Activated CD4-positive, alpha-beta T cell treated with anti-CD3 and anti-CD28 coated beads, Interleukin-2, amount 10 ng/mL, durations not matched to agents 24 days and 14 days (primary cell): ENCODE measurements at places on chromosomes 11 and 22.

DNA sequence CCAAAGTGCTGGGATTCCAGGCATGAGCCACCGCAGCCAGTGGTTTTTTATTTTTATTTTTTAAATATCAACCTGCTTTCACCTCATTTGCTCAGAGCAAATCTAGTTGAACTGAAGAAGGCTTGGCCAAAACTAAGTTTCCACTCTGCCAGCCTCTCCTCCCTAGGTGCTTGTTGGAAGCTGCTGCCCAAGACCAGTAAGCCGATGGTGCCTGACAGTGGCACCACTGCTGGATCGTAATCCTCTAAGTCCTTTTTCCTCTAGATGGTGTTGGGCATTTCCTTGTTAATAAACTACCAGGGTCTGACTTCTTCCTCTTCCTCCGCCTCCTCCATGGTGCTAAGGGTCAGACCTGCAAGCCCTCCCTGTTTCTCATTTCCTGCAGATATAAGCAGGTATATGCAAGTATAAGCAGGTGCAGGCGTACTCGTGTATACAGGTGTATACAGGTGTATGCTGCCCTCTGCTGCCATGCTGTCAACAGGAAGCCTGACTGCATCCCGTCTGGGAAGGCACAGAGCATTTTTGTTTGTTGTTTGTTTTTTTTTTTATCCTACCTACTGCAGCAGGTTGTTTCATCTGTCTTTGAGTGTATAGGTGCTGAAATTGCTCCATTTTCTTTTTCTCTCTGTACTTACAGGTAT, 1.6 kb downstream of the NADSYN1 start:
- DNase-seq = peak; percentile 68

- DNase-seq = no peak
Observed at GRCh38 chr22:30825711-30826505, 131.2 kb downstream of the OSBP2 start.

DNA sequence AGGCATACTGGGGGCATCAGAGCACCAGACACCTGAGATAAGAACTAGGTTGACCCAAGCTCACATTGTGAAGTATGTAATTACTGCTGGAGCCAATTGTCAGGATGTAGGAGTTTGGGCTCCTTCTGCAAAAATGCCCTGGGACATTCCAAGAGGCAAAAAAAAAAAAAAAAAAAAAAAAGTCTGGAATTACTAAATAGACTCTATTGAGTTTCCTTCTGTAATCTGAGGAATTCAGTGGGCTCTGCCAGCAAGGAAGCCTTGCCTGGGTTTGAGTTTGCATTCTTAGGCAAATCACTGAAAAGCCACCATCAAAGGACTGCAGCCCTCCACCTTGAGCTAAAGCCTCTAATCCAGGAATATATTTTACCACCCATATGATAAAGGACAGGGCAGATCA, 8.0 kb upstream of the CAVIN3 start:
- no peak for DNase-seq

DNA sequence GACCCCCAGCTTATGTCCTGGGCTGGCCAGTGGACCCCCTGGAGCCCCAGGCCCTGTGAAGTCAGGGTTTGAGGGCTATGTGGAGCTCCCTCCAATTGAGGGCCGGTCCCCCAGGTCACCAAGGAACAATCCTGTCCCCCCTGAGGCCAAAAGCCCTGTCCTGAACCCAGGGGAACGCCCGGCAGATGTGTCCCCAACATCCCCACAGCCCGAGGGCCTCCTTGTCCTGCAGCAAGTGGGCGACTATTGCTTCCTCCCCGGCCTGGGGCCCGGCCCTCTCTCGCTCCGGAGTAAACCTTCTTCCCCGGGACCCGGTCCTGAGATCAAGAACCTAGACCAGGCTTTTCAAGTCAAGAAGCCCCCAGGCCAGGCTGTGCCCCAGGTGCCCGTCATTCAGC, 24.6 kb downstream of the CSF2RB start:
- DNase-seq = no peak

DNA sequence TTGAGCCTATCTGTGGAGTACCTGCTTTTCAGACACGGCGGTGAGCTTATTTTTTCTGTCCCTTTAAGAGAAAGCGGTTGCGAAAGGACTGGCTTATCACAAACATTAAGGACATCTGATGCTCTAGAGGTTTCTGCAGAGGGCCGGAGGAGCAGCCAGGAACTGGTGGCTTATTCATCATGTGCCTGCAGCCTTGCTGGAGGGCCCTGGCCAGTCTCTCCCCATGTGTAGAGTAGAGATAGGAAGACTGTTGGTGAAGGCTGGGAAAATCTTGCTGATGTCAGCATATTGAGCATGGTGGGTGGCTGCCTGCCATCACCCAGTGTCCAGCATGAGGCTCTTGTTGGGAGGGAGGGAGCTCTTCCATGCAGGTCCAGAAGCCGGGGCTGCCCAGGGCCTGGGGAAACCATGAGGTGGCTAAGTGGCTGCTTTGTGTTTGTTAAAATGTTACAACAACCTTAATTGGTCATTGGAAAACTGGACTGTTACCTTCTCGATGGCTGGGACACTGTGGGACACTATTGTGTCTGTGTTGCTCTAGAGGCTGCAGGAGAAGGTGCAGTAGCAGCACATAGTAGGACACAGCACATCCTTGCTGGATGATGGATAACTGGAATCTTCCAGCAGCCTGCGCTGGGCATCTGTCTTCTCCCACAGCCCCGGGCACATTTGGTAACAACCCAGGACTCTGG, 54.3 kb downstream of the TSPAN18 start:
- DNase-seq = no peak

GRCh38 chr11:16924826-16925560, 89.2 kb downstream of the PLEKHA7 start:
- no peak for DNase-seq

DNA sequence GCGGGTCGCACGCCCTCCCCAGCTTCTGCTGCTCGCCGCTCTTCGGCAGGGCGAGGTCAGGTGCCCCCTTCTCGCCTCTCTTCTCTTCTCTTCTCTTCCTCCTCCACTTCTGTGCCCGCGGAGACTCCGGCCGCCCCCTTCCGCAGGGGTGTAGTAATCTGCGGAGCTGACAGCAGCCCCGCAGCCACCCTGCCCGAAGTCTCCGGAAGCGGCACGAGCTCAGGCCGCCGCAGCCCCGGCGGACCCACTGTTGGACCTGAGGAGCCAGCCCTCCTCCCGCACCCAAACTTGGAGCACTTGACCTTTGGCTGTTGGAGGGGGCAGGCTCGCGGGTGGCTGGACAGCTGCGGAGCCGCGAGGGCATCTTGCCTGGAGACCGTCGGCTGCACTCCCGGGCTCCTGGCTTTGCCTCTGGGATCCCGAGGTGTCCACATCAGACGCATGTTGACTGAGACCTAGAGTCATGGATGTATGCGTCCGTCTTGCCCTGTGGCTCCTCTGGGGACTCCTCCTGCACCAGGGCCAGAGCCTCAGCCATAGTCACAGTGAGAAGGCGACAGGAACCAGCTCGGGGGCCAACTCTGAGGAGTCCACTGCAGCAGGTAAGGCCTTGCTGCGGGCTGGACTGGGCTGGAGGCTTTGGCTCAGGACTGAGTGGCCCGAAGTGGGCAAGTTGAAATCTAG, 486 bp downstream of the STIM1 start:
- peak; percentile 87 for DNase-seq
